AG08395 (cell line): ENCODE measurements at places on chromosomes 13 and 19.
A peak's percentile ranks its signal among the peaks of the same experiment; 100 is the strongest.

DNA sequence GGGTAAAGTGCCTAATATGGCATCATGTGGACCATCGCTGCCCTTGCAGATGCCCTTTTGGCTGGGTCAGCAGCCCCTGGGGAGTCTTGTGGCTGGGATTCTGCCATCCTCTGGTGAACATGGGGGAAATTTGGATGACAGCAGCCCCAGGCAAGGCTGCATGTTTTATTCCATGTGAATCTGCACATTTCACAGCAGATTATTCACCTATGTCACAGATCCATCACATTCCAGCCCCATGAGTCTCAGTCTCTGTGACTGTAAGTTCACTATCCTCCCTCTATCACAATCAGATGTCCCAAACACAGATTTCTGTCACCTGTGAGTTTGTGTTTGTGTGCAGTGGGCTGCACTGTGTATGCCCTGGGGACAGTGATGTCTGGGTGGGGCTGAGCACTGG lies 36.8 kb upstream of the PSG9 start:
- peak; percentile 53 for DNase-seq

- DNase-seq, result peak; percentile 69
These were observed 22.8 kb downstream of the HAUS8 start for GRCh38 chr19:17052439-17052838.

- peak; percentile 70 for DNase-seq
These were observed 1.0 kb downstream of the SCN1B start for GRCh38 chr19:35031072-35031881.

GRCh38 chr13:112796190-112796915 lies 106.5 kb downstream of the ATP11A start:
- DNase-seq, result no peak

DNA sequence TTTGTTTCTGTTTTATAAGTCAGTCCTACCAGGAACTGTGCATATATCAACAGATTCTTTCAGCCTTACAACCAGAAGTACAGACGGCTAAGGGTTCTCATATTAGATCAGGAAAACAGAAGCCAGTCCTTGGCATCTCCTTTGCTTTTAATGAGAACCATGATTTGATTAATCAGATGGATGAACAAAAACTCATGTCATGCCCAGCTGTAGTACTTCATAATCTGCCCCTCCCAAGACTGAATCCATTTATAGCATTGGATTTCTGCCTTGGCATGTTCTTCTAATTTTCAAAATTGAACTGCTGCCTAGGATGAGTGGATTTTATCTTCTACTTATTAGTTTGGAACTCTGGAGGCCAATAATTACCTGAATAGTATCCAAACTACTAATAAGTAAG lies 617.2 kb downstream of the SLITRK5 start:
- no peak for DNase-seq

- DNase-seq, result peak; percentile 52
These were observed 41.0 kb downstream of the MLLT1 start for GRCh38 chr19:6238643-6239281.

DNA sequence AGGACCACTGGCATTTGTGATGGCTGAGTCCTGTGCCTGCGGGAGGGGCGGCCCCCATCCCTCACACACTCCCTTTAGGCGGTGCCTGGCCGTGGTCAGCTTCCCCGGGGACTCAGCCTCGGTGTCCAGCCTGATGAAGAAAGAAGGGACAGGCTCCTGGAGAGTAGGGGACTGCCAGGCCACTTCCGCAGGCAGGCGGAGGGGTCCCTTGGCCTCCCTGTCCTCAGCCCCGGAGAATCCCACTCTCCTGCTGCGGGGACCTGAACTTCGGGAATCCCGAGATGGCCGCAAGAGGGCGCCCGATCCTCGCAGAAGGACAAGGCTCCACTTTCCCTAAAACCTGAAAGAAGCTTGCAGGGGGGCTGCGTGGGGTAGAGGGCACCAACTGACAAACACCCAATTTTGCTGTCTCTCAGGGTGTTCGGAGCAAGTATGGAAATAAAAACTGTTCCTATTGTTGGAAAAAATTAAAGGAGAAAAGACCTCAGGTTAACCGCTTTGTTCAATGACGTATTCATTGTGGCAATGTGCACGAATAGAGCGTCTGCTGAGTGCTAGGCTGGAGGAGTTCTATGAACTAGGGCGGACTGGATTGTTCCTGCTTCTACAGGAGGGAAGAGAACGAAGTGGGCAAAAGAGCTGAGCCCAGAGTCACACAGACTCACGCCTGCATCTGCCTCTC lies 297.3 kb downstream of the ZNF536 start:
- DNase-seq, result peak; percentile 62

DNA sequence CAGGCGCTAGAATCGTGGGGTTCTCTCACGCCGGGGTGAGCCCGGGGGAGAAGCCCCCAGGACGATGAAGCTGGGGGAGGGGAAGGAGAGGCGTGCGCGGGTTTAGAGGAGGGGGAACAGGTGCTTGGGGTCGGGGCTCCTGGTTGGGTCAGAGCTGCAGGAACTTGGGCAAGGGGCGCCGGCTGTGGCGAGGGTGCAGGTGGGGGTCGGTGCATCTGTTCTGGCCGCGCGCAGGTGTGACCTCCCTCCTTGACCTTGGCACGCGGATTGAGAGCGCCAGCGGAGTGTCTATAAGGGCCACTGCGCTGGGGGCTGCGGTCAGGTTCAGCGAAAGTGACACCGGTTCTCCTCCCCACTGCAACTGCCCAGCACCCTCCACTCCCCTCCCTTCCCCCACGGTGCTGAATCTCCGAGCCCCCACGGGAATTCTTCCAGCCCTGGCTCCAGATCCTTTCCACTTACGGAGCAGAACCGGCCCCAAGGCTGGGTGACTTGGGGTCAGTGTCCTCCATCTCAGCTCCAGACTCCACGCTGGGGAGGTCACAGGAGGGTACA lies 618 bp downstream of the TMEM38A start:
- DNase-seq, result no peak

GRCh38 chr13:26965952-26966700 lies 205.5 kb downstream of the USP12 start:
- peak; percentile 24 for DNase-seq

DNA sequence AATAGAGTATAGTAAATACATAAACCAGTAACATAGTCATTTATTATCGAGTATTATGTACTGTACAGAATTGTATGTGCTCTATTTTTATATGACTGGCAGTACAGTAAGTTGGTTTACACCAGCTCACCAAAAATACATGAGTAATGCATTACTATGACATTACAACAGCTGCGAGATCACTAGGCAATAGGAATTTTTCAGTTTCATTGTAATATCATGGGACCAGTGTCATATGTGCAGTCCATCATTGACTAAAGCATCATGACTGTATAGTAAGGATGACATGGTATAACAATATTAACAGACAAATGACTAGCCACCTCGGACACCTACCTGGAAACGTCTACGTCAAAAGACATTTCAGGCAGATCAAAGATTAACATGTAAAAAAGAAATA lies 33.6 kb downstream of the ATP7B start:
- no peak for DNase-seq

- DNase-seq, result no peak
These were observed 153.1 kb downstream of the URI1 start for GRCh38 chr19:30095171-30095570.

GRCh38 chr13:114077099-114077932 lies 55.1 kb downstream of the RASA3 start:
- no peak for DNase-seq

DNA sequence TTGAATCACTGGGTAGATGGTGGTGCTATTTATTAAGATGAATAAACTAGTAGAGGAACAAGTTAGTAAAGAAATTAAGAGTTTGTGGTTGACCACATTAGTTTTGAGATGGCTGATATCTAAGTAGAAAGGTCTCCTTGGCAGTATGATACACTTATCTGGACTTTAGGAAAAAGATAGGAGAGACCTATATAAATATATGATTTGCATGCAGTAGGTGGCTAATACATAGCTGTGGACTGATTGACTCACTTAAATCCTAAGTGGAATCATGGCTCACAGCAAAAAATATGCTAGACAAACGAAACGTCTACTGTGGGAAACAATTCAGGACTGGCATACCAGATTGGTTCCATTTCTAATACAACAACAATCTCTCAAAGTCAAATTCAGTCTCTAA lies 92.0 kb downstream of the CAB39L start:
- no peak for DNase-seq

- DNase-seq, result no peak
These were observed 6.7 kb downstream of the PPP1R37 start for GRCh38 chr19:45099467-45100191.

GRCh38 chr13:40124633-40125015 lies 469.2 kb downstream of the COG6 start:
- no peak for DNase-seq

GRCh38 chr19:38729653-38730469 lies 14.4 kb downstream of the CAPN12 start:
- peak; percentile 52 for DNase-seq

DNA sequence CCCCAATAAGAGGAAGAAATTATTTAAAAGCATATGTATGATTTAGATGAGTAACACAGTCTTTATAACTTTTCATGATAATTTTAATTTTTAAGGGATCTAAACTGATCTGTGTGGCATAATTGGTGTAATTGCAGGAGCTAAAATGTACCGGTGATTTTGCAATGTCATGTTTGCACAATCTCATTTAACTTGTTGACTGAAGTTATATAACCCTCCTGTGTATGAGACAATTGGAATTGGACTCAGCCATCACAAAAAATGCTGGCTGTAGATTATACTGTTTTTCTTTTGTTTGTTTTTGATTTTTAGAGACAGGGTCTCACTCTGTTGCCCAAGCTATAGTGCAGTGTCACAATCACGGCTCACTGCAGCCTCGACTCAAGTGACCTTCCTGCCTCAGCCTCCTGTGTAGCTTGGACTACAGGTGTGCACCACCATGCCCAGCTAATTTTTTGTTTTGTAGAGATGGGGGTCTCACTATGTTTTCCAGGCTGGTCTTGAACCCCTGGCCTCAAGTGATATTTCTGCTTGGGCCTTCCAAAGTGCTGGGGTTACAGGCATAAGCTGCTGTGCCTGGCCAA lies 26.1 kb downstream of the FGF9 start:
- DNase-seq, result no peak

DNA sequence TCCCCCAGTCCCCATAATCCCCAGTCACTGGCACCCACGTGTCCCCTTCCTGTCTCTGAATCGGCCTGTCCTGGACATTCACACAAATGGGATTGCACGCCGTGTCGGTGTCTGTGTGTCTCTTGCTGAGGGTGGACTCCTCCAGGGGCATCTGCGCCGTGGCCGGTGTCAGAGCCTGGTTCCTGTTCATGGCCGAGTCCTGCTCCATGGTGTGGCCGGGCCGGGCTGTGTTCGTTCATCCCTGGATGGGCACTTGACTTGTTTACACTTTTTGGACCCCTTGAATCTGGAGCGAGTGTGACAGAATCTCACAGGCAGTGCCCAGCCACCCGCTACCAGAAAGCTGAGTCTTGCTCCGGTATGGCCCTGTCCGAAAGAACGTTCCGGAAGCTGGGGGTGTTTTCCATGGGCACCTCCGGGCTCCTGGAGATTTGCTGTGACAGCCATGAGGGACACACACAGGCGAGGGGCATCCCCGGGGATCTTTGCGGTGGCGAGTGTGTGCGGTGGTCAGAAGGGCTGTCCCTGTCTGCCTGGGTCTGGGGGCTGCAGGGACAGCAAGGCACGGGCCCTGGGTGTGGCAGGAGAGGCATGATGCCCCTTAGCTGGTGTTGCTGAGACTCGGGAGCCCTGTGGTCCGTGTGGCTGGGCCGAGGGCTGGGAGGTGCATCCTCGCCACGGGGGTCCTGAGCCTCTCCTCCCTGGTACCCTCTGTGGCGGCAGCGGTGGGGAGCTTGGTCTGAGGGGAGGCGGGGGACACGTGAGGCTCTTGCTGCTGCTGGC lies 6.4 kb upstream of the MEX3D start:
- DNase-seq, result no peak

GRCh38 chr13:74158028-74158427 lies 23.8 kb upstream of the KLF12 start:
- DNase-seq, result no peak

DNA sequence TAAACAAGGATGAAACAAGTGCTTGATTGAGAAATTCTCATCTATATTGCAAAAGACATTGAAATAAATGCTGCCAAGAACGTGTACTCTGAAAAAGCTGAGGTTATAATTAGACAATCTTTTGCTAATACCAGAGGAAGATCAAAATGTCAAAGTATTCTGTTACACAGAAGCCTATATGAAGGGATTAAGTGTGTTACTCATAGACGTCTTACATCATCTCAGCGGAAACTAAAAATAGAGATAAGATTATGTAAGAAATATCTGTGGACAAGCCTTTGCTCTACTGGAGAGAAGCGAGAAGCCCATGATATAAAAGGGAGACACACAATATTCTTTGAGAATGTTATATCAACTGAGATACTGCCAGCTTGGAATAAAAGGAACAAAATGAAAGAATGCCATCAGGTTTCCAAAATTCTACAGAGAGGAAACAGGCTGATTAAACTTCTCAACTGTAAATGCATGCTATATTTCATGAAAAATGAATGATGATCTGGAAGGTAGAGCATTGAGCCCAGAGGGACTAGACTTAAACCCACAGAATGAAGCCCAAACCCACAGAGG lies 699.0 kb downstream of the GPC5 start:
- DNase-seq, result no peak

- no peak for DNase-seq
These were observed 115.2 kb upstream of the SOX21 start for GRCh38 chr13:94827566-94827965.

DNA sequence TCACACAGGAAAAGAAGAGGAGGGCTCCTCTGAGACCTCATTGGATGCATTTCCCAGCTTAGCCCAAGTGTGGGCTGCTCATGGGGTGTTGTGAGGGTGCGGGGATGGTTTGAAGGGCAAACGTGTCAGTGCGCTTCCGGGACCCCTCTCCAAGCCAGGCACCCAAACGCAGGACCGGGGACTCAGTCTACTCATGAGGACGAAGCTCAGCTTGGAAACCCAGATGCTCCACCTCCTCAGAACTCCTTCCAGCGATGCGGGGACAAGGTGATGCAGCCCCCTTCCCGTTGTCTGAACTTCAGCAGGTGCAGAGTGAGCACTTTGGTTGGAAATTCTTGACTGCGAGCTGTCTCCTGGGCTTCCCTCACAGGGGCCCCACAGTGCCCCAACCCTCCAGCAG lies 33.1 kb upstream of the MTIF3 start:
- no peak for DNase-seq

GRCh38 chr13:51147732-51148131 lies 36.7 kb upstream of the C13orf42 start:
- DNase-seq, result no peak

DNA sequence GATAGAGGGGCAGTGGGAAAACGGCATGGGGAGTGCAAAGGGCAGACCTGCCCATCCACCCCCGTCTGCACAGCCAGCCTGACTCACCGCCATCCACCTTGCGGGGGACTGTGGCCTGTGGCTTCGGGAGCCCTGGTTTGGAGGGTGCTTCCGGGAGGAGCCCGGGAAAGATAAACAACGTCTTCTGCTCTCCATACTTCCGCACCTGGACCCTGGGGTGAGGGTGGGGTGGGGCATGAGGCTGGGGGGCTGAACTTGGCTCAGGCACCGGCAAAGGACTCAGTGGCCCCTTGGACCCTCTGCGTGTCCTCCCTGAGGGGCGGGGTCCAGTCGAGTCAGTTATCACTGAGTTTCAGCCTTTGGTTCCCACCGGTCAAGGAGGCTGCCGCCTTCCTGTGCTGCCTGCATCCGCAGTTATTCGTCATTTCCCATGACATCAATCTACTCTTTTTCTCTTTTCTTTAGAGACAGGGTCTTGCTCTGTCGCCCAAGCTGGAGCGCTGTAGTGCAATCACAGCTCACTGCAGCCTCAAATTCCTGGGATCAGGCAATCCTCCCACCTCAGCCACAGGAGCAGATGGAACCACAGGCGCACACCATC lies 3.2 kb downstream of the GPR108 start:
- no peak for DNase-seq
